ENCODE measurements at places on chromosomes 11 and 22.

- no peak for DNase-seq
Observed at GRCh38 chr11:15654451-15654850, 539.7 kb downstream of the INSC start.

DNA sequence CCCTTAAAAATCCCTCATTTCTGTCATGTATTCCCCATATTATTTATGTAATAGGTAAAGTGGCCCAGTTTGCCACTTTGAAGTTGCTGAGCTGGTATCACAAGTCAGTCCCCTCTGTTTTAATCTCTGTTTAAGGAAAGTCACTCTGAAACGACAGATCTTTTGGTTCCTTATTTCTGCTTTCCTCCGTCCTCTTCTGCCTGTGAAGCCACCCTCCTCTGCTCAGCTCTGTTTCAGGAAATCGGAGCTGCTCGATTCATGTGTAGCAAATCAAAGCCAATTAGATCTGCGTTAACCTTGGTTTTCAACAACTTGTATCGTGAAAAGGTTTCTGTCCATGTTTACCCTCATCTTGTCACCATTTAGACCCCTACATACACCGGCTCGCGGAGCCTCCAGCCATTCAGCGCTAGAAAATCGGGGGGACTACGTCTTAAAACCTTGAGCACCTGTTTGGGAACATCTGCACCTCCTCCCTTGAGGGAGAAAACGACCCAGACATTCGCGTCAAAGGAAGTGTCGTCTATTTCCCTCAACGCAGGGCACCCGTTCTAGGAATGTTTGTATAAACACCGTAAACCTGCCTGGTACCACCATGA, 576 bp upstream of the SC5D start:
- no peak for DNase-seq

DNA sequence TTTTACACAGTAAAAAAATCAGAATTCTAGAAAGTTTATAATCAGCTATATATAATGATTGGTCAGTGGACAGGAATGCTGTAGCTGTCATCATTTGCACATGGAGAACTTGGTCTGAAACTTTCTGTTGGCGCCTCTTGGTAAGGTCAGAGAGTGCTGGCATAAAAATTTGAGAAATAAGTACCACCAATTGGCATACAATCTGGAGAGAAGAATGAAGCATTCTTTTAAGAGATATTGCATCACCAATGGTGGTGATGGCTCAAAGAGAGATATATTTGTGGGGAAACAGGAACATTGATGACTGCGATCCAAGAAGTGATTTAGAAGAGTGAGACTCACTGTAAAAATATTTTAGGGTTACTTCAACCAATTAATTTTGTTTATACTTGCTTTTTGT, 19.8 kb upstream of the OOSP1 start:
- DNase-seq = no peak

GRCh38 chr11:86595451-86595850, 77.0 kb downstream of the ME3 start:
- DNase-seq = no peak

- DNase-seq = no peak
Observed at GRCh38 chr22:46511151-46512038, 26.0 kb downstream of the CELSR1 start.

- DNase-seq = no peak
Observed at GRCh38 chr11:70656252-70656651, 257.9 kb downstream of the CTTN start.

- DNase-seq = no peak
Observed at GRCh38 chr11:24755260-24755839, 258.5 kb downstream of the LUZP2 start.

- DNase-seq = no peak
Observed at GRCh38 chr22:41762980-41763779, 37.3 kb upstream of the CCDC134 start.

DNA sequence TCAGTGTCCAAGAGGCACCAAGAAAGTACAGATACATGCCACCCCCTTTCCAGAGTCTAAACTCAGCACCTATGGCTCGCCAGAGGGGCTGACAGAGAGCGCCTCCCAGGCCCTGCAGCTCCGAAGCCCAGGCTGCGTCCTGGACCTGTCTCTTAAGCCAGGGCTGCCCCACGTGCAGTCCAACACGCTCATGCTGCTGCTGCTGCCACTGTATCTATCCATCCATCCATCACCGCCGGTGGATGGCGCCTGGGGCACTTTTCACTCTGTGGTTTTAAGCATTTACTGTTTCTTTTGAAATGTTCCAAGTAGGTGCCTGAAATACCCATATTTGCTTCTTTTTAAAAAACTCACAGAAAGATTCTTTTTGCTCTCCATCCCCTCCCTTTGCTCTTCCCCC, 41.8 kb downstream of the MACROD1 start:
- no peak for DNase-seq

DNA sequence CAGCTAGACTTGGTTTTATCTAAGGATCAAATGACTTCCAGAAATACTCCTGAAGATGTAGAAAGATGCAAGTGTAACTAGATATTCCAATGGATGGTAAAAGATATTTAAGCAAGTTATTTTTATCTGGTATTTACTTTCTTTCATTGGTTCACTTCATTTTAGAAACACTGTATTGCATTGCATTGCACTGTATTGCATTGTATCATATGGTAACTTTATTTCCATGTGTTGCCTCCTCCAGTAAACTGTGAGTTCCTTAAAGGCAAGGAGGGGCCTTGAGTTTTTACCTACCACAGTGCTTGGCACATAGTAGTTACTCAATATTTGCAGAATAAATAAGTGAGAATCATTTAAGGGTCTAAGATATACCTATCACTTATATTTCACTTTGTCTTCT, 31.8 kb upstream of the FLI1 start:
- DNase-seq = no peak

DNA sequence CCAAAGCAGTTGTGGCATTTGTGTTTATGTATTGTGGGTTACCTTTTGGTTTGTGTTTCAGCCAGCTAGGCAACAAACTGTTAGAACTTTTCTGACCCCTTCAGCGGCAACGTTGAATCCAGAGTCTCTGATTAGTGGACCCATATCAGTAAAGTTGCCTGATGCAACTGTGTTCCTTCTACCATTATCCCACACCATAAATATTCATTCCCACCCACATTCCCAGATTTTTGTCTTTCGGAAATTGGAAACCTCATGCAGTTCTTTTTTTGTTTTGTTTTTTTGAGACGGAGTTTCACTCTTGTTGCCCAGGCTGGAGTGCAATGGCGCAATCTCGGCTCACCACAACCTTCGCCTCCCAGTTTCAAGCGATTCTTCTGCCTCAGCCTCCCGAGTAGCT, 30.7 kb upstream of the RBX1 start:
- DNase-seq = no peak

- DNase-seq = no peak
Observed at GRCh38 chr11:43367382-43368178, 8.9 kb downstream of the TTC17 start.

DNA sequence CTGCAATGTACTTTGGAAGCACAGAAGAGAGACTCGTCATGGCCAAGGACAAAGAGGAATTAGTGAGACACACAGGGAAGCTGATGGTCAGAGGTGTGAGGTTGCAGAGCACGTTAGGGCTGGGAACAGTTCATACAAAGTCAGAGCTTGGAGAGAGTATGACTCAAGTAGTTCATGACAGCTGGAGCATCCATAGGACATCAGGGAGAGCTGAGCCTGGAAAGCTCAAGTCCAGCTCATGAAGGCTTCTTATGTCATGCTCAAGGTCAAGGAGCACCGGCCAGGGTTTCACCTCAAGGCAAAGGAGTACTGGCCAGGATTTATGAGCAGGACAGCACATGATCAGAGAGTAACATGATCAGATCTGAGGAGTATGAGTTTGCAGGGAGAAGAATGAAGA, 64.6 kb upstream of the CHST1 start:
- no peak for DNase-seq

GRCh38 chr11:75969626-75970308, 154.8 kb downstream of the UVRAG start:
- no peak for DNase-seq

- no peak for DNase-seq
Observed at GRCh38 chr11:6862961-6863360, at the start of gene OR10A2. OR10A2 (plus strand) TSS chr11:6863057; CDS start chr11:6869755, 6,698 bp downstream.

Measured in anterior cingulate cortex (tissue), 58 donors.